ENCODE measurements at places on chromosomes 16 and 17. TPM values are rescaled to one million over a fixed set of nuclear protein-coding genes. Genes with fewer than 3 reads are reported as not detected.

CBLN1 gene
- total RNA-seq = 0.26 TPM

ZSCAN10 gene
- not detected for total RNA-seq

BIRC5 gene
- 105 TPM for total RNA-seq

NEUROD2 gene
- total RNA-seq = not detected

SLC35G6 gene
- not detected for total RNA-seq

CANT1 gene
- 86.0 TPM for total RNA-seq

FBXW10 gene
- total RNA-seq = 1.4 TPM

CA7 gene
- total RNA-seq = not detected

IRX5 gene
- 1.9 TPM for total RNA-seq

KRT20 gene
- 0.18 TPM for total RNA-seq

TMEM238L gene
- not detected for total RNA-seq

CTF1 gene
- total RNA-seq = 0.21 TPM

VWA3A gene
- 0.04 TPM for total RNA-seq

CD300LB gene
- total RNA-seq = 0.09 TPM

BEAN1 gene
- 5.6 TPM for total RNA-seq

TRIM65 gene
- total RNA-seq = 24.6 TPM

OR1F1 gene
- total RNA-seq = 0.29 TPM

STAC2 gene
- total RNA-seq = 7.1 TPM

MT4 gene
- not detected for total RNA-seq

FA2H gene
- 39.3 TPM for total RNA-seq

NEK8 gene
- 3.9 TPM for total RNA-seq

PIRT gene
- not detected for total RNA-seq

ACE gene
- 3.4 TPM for total RNA-seq

AGRP gene
- not detected for total RNA-seq

NPTX1 gene
- 112 TPM for total RNA-seq

NPB gene
- total RNA-seq = 0.57 TPM

MILR1 gene
- 1.6 TPM for total RNA-seq

SLC16A11 gene
- total RNA-seq = not detected

PARD6A gene
- 1.7 TPM for total RNA-seq

HS3ST2 gene
- total RNA-seq = not detected

NUBP2 gene
- 78.8 TPM for total RNA-seq

TBC1D3K gene
- total RNA-seq = not detected

HNF1B gene
- 17.4 TPM for total RNA-seq

CDC42EP4 gene
- total RNA-seq = 69.9 TPM

AATK gene
- total RNA-seq = 0.69 TPM
